Vagina (tissue), 2 donors: ENCODE measurements at places on chromosomes 3 and 15. TPM values are rescaled to one million over a fixed set of nuclear protein-coding genes. Genes with fewer than 3 reads are reported as not detected.

MAP1A gene
- 16.9 TPM for total RNA-seq

DNA sequence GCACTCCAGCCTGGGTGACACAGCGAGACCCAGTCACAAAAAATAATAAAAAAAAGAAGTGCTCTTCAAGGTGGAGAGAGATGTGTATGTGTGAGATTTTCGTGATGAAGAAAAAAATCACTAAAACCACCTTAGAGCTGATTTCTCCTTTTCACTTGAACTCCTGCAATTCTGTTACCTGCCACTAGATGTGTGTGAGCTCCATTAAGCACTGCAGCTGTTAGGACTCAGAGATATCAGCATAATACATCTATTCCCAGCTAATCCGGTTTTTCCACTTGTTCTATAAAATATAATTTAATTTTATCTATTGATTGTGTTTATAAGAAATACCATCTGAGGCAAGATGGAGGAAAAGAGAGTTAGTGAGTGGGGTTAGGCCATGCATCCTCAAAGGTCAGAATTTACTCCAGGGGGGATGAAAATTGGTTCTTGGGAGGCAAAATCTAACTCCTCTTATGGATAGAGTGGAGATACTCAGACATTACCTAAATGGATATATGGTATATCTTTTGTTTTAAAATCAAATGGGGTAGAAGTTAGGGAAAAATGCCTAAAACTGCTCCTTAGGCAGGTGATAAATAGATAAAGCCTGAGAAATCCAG, 152.7 kb downstream of the IL20RB start:
- no peak for DNase-seq
- no peaks in the 10 kb centered on the region for H3K4me1 ChIP-seq
- H3K36me3 ChIP-seq: no peaks in the 10 kb centered on the region
- H3K27me3 ChIP-seq: no peaks in the 10 kb centered on the region

MST1 gene
- total RNA-seq: 10.8 TPM

PCLAF gene
- total RNA-seq: 8.1 TPM

- H3K36me3 ChIP-seq: no peaks in the 10 kb centered on the region
- no peak for DNase-seq
- no peak overlapping the region for H3K27ac ChIP-seq
- no peak overlapping the region for H3K4me3 ChIP-seq
- no peaks in the 10 kb centered on the region for H3K27me3 ChIP-seq
- H3K4me1 ChIP-seq: peaks cover 5% of the 10 kb centered on the region
These were observed 38.2 kb downstream of the SHQ1 start for GRCh38 chr3:72810063-72810462.

GRCh38 chr3:185152410-185153170, at the start of gene C3orf70:
Gene C3orf70 (minus strand): TSS chr3:185153060. CDS start chr3:185152823, 237 bp downstream.
- H3K27me3 ChIP-seq: no peaks in the 10 kb centered on the region
- no peak for DNase-seq
- no peaks in the 10 kb centered on the region for H3K36me3 ChIP-seq
- peaks cover 18% of the 10 kb centered on the region for H3K4me1 ChIP-seq
- H3K27ac ChIP-seq: peak within 1 kb of the TSS; percentile 87

DNA sequence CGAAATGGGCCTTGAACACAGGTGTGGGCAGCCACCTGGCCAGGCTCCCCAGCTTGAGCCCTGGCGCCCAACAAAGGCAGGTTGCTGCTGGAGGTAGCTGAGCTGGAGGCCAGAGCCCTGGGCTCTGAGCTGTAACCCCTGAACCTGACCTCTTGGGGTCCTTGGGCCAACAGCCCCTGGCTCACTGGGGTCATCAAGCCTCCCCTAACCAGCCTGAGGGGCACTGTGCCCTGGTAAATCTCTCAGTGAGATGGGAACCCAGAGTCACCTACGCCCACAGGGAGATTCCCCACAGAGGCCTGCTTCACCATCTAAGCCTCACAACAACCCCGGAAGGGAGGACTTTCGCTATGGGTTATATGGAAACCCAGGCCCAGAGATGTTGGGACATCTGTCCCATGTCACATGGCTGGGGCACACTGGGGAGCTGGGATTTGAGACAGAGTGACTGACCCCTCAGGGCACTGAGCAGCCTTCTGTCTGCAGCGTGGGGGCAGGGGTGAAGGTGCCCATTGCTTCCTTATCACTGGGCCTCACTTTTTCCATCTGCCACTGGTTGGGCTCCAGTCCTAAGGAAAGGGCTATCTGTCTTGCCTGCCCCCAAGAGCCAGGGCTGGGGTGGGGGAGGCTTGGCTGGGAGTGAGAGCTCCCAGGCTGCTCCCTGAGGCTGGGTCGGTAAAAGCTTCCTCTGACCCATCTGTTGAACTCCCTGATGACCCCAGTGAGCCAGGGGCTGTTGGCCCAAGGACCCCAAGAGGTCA, 59.1 kb downstream of the IQSEC1 start:
- peaks cover 21% of the 10 kb centered on the region for H3K4me1 ChIP-seq
- H3K4me3 ChIP-seq: no peak overlapping the region
- H3K36me3 ChIP-seq: no peaks in the 10 kb centered on the region
- no peaks in the 10 kb centered on the region for H3K27me3 ChIP-seq

- H3K36me3 ChIP-seq: no peaks in the 10 kb centered on the region
- H3K4me3 ChIP-seq: no peak overlapping the region
- no peak overlapping the region for H3K27ac ChIP-seq
These were observed 106.7 kb downstream of the GHSR start for GRCh38 chr3:172341482-172342059.

DNA sequence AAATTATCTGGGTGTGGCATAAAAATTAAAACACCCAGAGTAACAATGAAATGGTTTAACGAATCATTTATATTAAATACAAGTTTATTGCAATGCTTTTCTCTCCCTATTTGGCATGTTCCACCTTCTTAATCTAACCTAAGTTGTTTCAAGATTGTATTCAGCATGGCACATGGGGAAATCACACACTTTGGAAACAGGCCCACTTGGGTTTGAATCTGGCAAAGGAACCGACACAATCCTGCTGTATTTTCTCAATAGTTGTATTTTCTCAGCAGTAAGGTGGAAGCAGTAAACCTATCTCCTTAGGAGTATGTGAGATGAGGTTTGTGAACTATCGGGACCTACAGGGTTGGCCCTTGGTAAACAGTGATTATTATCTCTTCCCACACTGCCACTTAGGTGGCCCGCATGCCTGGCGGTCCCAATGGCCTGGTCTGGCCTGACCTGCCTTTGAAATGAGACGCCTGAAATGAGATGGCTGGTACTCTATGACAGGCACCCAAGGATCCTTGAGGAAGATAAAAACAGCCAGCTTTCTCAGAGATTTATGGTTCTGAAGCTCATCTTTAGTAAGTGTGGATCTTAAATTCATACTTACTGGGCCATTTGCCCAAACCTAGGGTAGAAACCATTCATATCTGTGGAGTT, 45.3 kb upstream of the VILL start:
- H3K4me1 ChIP-seq: peaks cover 71% of the 10 kb centered on the region
- no peak overlapping the region for H3K4me3 ChIP-seq
- H3K27me3 ChIP-seq: no peaks in the 10 kb centered on the region
- no peaks in the 10 kb centered on the region for H3K36me3 ChIP-seq
- peak overlapping the region; percentile 37 for H3K27ac ChIP-seq
- no peak for DNase-seq

GRCh38 chr15:62506217-62506805, 341.2 kb upstream of the C2CD4B start:
- H3K4me3 ChIP-seq: no peak overlapping the region
- H3K27ac ChIP-seq: peak overlapping the region; percentile 56
- H3K27me3 ChIP-seq: no peaks in the 10 kb centered on the region
- no peaks in the 10 kb centered on the region for H3K36me3 ChIP-seq
- peaks cover 32% of the 10 kb centered on the region for H3K4me1 ChIP-seq

GRCh38 chr3:174295306-174296092, 563.6 kb upstream of the NAALADL2 start:
- H3K27ac ChIP-seq: no peak overlapping the region
- no peaks in the 10 kb centered on the region for H3K36me3 ChIP-seq
- DNase-seq: no peak
- no peaks in the 10 kb centered on the region for H3K27me3 ChIP-seq
- no peaks in the 10 kb centered on the region for H3K4me1 ChIP-seq

SUCNR1 gene
- total RNA-seq: 0.49 TPM

DNA sequence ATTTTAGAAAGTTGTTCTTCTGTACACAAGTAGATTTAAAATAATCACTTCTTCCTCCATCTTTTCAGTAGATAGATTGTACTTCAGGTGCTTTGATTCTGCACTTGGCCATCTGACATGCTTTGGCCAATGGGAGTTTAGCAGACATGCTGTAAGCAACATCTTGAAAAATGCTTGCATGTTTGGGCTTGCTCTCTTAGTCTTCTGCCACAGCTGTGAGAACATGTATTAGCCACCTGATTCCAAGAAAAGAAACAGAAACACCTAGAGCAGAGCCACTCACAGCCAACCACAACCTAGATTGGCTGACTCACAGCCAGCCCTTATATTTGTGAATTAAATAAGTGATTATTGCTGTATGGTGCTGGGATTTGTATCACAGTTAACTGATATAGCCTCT, 70.2 kb upstream of the GADL1 start:
- no peaks in the 10 kb centered on the region for H3K27me3 ChIP-seq
- H3K4me1 ChIP-seq: no peaks in the 10 kb centered on the region
- no peak for DNase-seq
- no peak overlapping the region for H3K27ac ChIP-seq
- H3K4me3 ChIP-seq: no peak overlapping the region

CCRL2 gene
- total RNA-seq: not detected

DNA sequence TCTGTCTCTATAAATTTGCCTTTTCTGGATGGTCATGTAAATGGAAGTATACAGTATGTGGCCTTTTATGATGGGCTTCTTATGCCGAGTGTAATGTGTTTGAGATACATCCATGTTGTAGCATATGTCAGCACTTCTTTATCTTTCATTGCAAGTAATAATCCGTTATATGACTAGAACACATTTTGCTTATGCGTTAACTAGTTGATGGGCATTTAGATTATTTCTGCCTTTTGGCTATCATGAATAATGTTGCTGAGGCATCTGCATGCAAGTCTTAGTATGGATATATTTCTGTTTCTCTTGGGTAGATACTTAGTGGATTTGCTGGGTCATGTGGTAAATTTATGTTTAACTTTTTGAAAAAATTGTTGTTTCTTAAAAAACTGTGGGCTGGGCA, 19.7 kb downstream of the KAT2B start:
- H3K27ac ChIP-seq: no peak overlapping the region
- no peaks in the 10 kb centered on the region for H3K27me3 ChIP-seq
- H3K4me3 ChIP-seq: no peak overlapping the region
- no peaks in the 10 kb centered on the region for H3K36me3 ChIP-seq
- H3K4me1 ChIP-seq: peaks cover 70% of the 10 kb centered on the region

- H3K4me1 ChIP-seq: no peaks in the 10 kb centered on the region
- H3K36me3 ChIP-seq: peaks cover 22% of the 10 kb centered on the region
- no peak overlapping the region for H3K4me3 ChIP-seq
- DNase-seq: no peak
- no peaks in the 10 kb centered on the region for H3K27me3 ChIP-seq
These were observed 39.7 kb downstream of the SGO1 start for GRCh38 chr3:20146301-20146700.

- H3K4me3 ChIP-seq: no peak overlapping the region
- no peak for DNase-seq
- no peaks in the 10 kb centered on the region for H3K27me3 ChIP-seq
- H3K27ac ChIP-seq: no peak overlapping the region
- no peaks in the 10 kb centered on the region for H3K4me1 ChIP-seq
These were observed 315.4 kb upstream of the LMCD1 start for GRCh38 chr3:8186213-8186612.

DNA sequence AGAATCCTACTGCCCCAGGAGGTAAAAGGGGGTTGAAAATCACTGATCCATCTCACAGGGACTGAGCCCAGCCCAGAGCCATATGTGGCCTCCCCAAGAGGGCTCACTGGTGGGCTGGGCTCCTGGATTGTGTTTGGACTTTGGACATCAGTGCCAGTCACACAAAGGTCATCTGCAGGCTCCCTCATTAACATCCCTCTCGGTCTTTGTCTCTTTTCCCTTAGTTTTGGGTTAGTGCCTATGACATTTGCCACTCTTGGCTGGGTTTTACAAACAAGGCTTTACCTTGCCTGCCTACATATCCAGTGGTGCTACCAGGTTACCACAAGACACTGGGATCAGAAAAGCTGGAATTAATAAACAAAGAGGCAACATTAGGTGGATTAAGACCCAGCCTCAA, 27.9 kb downstream of the IFT122 start:
- H3K4me1 ChIP-seq: no peaks in the 10 kb centered on the region
- H3K36me3 ChIP-seq: peaks cover 5% of the 10 kb centered on the region
- DNase-seq: no peak
- no peak overlapping the region for H3K27ac ChIP-seq

- H3K4me1 ChIP-seq: no peaks in the 10 kb centered on the region
- no peaks in the 10 kb centered on the region for H3K27me3 ChIP-seq
- DNase-seq: no peak
These were observed 57.4 kb upstream of the GADL1 start for GRCh38 chr3:30951826-30952225.

GRCh38 chr3:190545191-190545590, 31.3 kb downstream of the IL1RAP start:
- H3K4me3 ChIP-seq: no peak overlapping the region

- H3K27me3 ChIP-seq: no peaks in the 10 kb centered on the region
- no peaks in the 10 kb centered on the region for H3K4me1 ChIP-seq
These were observed 112.1 kb upstream of the MB21D2 start for GRCh38 chr3:193029800-193030199.

- H3K4me1 ChIP-seq: peaks cover 54% of the 10 kb centered on the region
- H3K27ac ChIP-seq: peak overlapping the region; percentile 96
- H3K4me3 ChIP-seq: no peak overlapping the region
- H3K27me3 ChIP-seq: no peaks in the 10 kb centered on the region
- no peaks in the 10 kb centered on the region for H3K36me3 ChIP-seq
- no peak for DNase-seq
These were observed 72.8 kb downstream of the VGLL4 start for GRCh38 chr3:11570789-11571495.

AMOTL2 gene
- total RNA-seq: 60.6 TPM

TF gene
- total RNA-seq: 2.9 TPM

DNA sequence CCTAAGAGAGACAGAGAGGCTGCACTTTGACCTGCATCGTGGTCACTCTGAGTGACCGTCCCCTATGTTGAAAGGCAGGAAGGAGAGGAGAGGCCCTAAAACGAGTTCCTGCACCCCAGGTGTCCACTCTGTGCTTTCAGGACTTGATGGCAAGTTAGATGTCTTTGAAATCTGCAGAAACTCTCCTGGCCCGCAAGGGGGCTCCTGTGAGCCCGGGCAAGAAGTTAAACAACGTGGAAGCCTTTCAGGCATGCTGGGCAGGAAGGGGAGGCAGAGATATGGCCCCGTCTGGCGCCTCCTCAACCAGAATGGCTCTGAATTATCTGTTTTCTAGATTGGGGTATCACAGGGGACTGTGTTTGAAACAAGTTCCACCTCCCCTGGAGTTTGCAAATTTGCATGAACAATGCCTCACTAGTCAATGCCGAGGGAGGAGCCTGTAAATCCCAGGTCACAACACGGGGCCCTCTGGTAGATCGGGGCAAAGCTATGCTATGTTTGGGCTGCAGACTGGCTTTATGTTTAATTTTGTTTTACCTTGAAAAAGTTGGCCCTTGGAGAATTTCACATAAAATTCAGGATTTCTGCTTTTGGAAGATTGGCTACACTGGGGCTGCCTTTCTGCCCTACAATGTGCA, 9.8 kb downstream of the CTXND1 start:
- H3K4me1 ChIP-seq: no peaks in the 10 kb centered on the region
- no peaks in the 10 kb centered on the region for H3K36me3 ChIP-seq
- no peak overlapping the region for H3K27ac ChIP-seq
- no peaks in the 10 kb centered on the region for H3K27me3 ChIP-seq

GRCh38 chr3:133535971-133536881, 37.3 kb upstream of the CDV3 start:
- no peak overlapping the region for H3K27ac ChIP-seq
- DNase-seq: no peak
- H3K27me3 ChIP-seq: no peaks in the 10 kb centered on the region
